ENCODE measurements at places on chromosomes 1 and 21.

- no peak for DNase-seq
These were observed 313.3 kb downstream of the SEC16B start for GRCh38 chr1:177656598-177656997.

DNA sequence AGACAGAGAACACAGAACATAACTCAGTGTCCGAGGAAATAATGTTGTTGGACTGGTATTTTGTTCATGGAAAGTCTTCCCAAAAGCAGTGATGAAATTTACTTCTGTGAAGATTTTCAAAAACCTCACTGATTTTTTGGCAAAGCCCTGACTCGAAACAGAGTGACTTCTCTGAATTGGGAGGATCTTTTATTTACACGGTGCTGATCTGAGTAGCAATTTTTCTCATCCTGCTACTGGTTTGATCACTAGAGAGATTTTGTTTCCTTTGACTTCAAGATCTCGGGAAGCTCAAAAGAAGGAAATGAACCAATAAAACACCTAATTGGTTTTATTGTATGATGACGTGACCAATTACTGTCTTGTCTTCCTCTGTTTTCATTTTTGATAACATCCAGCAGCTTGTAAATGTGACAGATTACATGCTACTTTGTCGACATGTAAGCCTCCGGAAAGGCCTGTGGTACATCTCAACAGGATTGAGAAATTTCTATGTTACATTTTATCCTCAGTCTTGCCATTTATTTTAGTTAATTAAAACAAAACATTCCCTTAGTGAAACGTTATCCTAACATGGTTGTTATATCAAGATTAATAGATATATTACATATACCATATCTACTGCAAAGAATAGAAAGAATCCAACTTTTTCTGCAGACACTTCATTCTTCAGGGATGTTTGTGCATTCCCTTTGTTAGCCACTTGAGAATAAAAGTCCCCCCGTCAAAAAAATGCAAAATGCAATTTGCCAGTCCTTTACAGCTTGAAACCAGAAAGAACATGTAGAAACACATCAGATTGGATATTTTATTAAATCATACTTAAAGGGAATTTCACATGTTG, 42.8 kb upstream of the IFI44L start:
- no peak for DNase-seq

DNA sequence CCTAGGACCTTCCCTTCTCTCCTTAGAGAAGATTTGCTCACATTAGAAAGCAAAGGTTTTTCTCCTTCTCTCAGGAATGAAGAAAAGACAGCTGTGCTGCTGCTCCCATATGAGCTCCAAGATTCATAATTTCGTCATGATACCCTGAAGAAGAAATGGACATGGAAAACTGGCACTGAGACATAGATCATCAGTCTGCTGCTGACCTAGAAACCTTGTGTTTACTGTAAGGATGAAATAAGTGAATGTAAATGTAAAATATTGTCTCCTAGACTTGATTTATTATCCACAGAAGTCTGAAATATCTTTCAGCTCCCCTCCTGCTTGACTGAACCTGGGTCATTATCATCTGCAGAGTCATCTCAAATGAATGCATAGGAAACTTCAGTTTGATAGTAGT, 77.9 kb downstream of the ZC3H11B start:
- no peak for DNase-seq

DNA sequence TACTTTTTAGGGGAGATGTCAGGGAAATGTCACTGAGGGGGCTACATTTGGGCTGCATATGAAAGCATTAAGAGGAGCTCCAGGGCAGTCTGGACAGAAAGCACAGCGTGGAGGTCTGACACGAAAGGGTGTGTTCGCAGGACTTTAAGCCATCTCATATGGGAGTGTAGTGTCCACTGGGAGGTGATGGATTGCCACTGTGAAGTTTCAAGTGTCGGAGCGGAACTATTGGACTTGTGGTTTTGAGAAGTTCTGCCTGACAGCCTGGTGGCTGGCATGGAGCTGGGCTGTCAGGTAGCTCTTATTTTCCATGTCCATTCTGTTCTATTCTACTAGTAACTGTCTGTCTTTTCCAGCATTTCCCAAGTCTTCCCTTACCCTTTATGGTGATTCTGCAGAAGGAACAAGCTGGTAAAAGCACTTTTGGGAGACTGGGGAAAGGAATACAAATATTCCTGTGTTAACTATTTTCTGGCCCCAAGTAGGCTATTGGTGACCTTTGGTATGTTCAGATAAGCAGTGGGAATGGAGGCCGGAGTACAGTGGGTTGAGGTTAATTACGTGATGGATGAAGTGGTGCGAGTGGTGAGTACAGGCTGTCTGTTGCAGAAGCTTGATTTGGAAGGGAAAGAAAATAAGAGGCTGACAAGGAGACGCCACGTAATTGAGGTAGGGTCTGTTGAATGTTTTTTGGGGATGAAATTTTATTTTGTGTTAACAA, 19.3 kb downstream of the B3GALT5 start:
- DNase-seq: no peak

DNA sequence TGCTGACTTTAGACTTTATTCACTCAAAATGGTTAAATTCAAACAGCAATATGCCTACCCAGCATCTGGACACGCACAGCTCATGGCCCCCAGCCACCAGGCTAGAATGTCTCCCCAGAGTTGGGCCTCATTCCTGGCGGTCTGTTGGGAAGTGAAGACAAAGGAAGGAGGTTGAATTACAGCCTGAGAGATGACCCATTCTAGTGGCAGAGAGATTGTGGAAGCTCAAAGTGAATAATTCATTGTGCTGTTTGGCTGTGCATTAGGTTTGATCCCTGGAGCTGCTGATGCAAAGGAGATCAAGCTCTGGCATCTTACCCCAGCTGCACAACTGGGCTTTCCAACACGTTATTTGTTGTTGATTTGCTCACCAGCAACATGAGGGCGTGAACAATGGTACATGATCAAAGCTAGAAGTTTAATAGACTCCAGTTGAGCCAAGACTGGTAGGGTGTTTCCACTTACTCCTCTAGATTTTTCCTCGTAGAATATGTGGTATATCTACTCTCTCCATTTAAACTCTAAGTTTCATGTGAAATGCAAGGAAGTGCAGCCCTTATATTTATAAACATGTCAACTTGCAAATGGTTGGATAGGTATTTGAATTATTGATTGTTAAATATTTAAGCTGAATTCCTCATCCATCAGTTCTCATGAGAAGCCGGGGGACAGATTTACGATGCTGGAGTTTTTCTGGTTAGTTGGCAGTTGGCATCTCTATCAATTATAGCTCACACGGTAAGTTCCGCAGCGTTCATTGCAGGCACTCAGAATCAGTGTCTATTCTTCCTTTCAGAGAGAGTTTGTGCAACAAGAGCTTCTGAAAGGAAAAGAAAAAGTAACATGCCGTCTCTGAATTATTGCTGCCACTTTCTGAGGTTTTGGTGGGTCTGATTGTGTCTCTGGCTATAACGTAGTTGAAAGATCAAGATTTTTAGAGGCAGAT, 222.7 kb downstream of the TM2D1 start:
- DNase-seq: no peak

- no peak for DNase-seq
These were observed 561.9 kb upstream of the ADGRL4 start for GRCh38 chr1:79568411-79568810.

- no peak for DNase-seq
These were observed 108.2 kb downstream of the FOXD2 start for GRCh38 chr1:47545912-47546483.
